ENCODE measurements at places on chromosomes 12 and 14.
A peak's percentile ranks its signal among the peaks of the same experiment; 100 is the strongest.

- DNase-seq: no peak
These were observed 78.8 kb upstream of the EVL start for GRCh38 chr14:99986396-99986795.

GRCh38 chr14:91167380-91167770, 53.5 kb downstream of the DGLUCY start:
- DNase-seq: no peak

GRCh38 chr12:2836574-2836973, 1.7 kb upstream of the NRIP2 start:
- DNase-seq: no peak

- DNase-seq: peak; percentile 83
These were observed 7.2 kb upstream of the ANKRD9 start for GRCh38 chr14:102516531-102517391.

GRCh38 chr12:116736962-116737773, 701 bp downstream of the SPRING1 start:
- peak; percentile 10 for DNase-seq

Data from activated T-cell treated with anti-CD3 and anti-CD28 coated beads, Interleukin-2, amount 50 U/mL, for 72 hours (primary cell).